Kasumi-1 (cell line): ENCODE measurements at places on chromosomes 4 and X.

- no peak for DNase-seq
These were observed 10.9 kb upstream of the PPP2R3B start for GRCh38 chrX:397575-397974.

- peak; percentile 37 for DNase-seq
These were observed 149.3 kb downstream of the SOWAHB start for GRCh38 chr4:76748649-76749048.

DNA sequence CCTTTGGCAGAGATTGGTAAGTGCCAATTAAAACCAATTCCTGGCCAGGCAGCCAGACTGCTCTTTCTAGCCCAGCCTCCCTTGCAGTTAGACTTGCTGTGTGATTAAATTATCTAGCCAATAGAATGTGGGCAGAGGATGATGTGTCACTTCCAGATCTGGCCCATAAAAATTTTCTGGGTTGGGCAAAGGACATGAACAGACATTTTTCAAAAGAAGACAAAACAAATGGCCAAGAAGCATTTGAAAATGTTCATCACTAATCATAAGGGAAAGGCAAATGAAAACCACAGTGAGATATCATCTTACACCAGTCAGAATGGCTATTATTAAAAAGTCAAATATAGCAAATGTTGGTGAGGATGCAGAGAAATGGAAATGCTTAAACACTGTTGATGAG, 71.4 kb upstream of the STIM2 start:
- DNase-seq, result no peak

- DNase-seq, result peak; percentile 55
These were observed 48.2 kb upstream of the H2AZ1 start for GRCh38 chr4:99998062-99998867.

- DNase-seq, result peak; percentile 84
These were observed 1587.9 kb upstream of the ADGRL3 start for GRCh38 chr4:59612235-59612634.
